ENCODE measurements at places on chromosomes 6 and 20.
A peak's percentile ranks its signal among the peaks of the same experiment; 100 is the strongest.

DNA sequence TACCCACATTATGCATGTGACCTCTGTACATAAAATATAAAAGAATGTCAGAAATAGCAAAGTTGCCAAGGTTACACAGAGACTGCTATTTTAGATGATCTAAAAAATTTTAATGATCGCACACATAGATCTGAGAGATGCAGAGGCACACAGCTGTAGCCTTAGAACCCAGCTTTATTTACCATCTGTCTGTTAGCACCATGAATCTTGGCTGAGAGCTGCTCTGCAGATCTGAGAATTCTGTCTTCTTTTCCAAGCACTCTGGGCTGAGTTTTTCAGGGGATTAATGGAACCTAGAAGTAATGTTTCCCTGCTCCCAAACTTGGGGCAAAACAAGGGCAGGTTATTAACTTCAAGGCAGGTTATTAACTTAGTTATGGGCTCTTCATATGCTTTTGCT, 248.7 kb upstream of the JAG1 start:
- DNase-seq: no peak

GRCh38 chr6:149840345-149841075, 23.6 kb downstream of the LRP11 start:
- DNase-seq: peak; percentile 57

DNA sequence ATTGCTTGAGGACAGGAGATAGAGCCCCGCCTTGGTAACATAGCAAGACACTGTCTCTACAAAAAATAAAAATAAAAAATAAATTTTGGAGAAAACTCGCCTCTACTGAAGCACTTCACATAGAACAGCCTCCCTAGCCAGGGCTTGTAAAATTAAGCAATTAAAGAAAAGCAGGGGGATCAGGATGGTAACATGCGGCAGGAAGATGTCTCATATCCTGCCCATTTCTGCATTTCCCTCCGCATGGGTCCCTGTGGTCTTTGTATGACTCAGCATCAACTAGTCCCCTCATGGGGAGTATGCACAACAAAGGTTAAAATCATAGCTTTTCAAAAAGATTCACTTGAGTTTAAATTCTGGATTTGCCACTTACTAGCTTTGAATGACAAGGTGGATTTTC, 379.0 kb downstream of the EPHA7 start:
- DNase-seq: no peak

DNA sequence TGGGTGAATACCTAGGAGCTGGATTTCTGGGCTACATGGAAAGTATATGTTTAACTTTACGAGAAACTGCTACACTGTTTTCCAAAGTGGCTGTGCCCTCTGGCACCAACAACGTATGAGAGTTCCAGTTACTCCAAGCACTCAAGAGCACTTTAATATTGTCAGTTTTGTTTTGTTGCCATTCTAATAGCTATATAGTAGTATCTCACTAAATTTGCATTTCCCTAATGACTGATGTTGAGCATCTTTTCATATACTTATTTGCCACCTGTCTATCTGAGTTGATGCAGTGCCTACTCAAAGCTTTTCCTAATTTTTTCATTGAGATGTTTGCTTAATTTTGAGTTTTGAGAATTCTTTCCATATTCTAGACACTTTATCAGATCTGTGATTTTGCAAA, 76.7 kb downstream of the IYD start:
- no peak for DNase-seq

DNA sequence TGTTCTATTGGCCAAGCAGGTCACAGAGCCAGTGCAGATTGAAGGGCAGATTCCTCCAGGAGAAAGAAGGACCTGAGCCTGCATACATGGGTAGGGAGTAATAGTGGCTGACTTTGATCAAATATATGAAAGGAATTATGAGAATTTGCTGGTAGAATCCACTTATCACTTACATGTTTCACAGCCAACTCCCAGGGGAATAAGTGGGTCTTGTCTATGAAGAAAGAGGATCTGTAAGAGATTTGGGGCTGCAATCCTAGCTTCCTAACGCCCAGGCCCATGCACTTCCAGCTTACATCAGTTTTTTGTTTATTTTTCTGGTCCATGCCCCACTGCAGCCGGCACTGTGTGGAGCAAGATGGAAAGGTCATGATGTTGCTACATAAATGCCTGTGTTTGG, 107.9 kb upstream of the SYNDIG1 start:
- DNase-seq: no peak

DNA sequence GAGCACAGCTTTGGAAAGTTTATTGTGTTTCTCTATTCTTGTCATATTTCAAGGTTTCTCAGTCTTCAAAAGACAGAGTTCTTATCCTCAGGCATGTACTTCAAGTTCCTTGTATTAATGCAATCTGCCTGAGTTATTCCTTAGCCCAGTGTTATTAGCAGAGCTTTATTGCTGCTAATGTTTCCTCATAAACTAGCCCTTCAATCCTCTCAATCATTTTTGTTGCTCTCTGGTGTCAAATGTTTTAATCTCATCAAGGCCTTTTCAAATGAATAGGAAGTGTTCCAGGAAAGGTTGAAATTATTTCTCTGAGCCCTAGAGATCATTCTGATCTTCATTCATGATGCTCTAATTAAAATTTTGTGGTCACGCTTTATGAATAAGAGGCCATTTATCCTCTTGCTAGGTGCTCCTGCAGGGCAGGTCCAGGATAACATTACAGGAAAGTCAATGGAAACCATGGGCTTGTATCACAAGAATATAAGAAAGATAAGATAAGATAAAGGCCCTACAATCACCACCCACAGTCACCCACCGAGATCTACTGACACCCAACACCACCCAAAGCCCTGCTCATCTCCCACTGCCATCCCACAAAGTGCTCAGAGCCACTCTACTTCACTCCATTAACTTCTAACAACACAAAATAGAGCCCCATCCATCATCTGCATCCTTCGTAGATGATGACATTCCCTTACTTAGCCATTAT, 125.9 kb downstream of the COL9A1 start:
- no peak for DNase-seq

GRCh38 chr6:31907158-31907813, 5.4 kb upstream of the ZBTB12 start:
- DNase-seq: no peak

DNA sequence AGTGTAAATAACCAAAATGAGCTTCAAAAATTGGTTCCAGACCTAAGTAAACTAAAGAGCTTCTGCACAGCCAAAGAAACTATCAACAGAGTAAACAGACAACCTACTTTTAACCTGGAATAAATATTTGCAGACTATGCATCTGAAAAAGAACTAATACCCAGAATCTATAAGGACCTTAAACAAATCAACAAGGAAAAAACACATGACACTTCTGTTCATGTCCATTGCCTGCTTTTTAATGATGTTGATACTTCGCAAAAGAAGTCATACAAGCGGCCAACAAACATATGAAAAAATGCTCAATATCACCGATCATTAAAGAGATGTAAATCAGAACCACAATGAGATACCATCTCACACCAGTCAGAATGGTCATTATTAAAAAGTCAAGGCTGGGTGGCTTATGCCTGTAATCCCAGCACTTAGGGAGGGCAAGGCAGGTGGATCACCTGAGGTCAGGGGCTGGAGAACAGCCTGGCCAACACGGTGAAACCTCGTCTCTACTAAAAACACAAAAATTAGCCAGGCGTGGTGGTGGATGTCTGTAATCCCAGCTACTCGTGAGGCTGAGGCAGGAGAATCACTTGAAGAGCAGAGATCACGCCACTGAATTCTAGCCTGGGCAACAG, 42.5 kb upstream of the DST start:
- DNase-seq: no peak

DNA sequence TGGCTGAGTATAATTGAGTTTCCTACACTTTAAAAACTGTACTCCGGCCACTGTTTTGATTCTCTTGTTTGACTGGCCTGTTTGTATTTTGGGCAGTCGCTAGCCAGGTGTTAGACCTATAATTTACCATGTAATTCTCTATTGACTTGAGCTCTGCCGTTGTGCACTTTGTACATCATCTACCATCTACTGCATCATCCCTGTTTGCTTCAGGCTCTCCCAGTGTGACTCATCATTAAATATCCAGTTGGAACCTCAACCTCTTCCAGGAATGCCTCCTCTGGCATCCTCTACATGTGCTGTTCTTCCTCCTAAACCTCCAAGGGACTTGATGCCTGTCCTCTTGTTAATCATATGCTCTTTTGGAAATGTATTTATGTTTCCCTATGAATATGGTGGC, 72.3 kb downstream of the FARS2 start:
- no peak for DNase-seq

DNA sequence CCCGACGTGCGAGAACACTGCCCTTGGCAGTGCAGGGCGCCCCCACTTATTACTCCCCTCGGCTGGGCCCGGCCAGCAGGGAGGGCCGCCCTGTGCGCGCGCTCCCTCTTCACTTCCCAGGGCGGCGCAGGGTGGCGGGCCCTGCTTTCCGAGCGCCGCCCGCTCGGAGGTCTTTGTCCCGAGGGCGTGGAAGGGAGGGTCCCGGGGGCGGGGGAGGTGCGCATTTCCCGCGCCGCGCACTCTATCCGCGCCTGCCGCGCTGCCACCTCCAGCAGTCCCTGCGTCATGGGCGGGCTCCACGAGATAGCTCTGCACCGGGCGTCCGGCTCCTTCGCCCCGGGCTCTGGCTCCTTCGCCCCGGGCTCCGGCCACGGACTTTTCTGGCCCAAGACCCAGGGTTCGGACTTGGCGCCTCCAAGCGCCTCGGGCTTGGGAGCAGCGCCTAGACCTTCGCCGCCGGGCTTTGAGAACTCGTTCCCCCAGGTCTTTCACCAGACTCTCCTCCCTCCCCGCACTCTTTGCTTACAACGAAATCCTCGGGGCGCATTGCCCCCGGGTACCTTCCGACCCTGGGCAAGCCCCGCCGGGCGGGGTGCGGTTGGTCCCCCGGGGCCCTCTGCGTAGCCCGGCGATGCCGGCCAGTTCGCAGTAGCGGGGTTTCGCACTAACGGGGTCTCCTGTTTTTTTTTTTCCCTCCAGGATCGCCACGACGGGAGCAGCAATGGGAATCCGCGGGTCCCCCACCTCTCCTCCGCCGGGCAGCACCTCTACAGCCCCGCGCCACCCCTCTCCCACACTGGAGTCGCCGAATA, 1.6 kb downstream of the TFAP2C start:
- DNase-seq: peak; percentile 32

DNA sequence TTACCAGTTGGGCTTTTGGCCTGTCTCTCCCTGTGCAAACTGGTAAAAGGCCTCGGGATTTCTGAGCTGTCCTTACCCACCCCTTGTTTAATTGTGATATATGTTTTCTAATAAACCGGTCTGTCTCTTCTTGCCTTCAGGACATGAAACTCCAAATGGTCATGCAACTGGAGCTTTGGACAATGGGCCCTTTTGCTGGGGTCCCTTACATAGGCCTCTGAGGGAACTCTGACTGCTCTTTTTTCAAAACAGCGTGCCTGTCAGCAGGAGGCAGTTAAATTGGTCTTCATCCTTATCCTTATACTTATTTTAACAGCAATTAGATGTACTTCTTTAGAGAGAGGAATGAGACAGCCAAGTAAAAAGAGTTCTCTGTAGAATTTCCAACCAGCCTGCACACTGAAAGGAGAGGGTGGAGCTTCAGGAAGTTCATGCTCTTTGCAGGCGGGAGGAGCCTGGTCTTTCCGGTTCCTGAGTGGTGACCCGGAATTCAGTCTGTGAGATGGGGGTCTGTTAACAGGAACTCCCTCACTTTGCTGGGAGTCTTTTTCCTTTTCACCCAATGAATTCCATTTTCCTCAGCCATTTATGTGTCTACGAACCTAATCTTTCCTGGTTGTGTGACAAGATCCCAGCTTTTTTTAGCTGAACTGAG, 299.6 kb upstream of the GJE1 start:
- DNase-seq: no peak

GRCh38 chr6:99801805-99802204, 192.2 kb downstream of the MCHR2 start:
- DNase-seq: no peak

GRCh38 chr6:80439721-80440470, 333.4 kb downstream of the BCKDHB start:
- DNase-seq: no peak

DNA sequence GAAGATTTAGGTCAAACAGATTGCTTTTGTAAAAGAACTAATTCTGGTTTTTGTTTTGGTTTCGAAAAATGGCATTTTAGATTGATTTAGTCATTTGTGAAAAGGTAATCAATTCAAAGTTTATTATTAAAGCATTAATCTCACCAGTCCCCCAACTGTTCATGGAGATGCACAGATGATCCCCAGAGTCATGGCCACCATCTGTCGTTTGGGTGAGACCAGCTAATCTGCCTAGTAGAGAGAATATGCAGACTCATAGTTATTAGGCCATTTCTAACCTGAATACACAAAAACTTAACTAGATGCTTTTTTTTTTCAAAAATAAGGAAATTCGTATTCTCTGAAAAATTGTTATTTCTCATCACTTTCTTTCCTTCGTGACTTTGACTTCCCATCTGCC, 58.1 kb downstream of the C6orf58 start:
- DNase-seq: no peak

- no peak for DNase-seq
Measured at GRCh38 chr20:36246401-36246800, 10.1 kb downstream of the AAR2 start.

DNA sequence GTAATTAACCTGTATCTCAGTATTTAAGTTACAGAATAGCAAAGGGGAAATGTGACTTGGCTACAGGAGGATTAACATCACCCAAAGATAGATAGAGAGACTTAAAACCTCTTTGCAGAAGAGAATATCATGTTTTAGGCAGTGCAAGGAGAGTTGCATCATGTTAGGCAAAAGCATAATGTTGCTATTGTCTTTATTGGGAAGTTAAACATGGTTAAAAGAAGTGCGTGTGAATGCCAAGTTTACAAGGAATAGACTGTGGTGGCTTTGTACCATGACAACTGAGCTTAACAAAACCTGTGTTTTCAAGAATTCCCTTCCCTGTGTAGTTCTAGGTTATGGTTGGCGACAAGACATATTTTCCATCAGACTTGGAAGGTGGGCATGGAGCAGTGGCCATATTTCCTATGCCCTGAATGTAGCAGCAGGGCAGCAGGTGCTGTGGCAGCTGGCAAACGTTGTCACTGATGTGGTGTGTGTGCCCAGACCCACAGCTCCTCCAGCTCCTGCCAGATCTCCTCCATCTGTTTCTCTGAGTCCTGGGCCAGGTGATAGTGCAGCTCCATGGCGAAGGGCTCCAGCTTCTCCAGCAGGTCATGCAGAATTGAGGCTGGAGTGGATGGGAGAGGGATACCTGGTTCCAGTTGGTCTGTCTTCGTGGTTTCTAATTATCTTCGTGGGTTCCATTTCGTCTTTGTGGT, 163.3 kb downstream of the QRSL1 start:
- no peak for DNase-seq

GRCh38 chr6:18263418-18264218, 712 bp downstream of the DEK start:
- DNase-seq: no peak
